ENCODE measurements at places on chromosomes 1 and 21. TPM values are rescaled to one million over a fixed set of nuclear protein-coding genes. Genes with fewer than 3 reads are reported as not detected.

ITSN1 gene
- total RNA-seq = 84.8 TPM

DDX59 gene
- total RNA-seq = 16.3 TPM

CD84 gene
- not detected for total RNA-seq

NBPF19 gene
- total RNA-seq = 13.1 TPM

CR1 gene
- total RNA-seq = not detected

RBM11 gene
- not detected for total RNA-seq

CLK2 gene
- total RNA-seq = 32.3 TPM

HRNR gene
- not detected for total RNA-seq

HHIPL2 gene
- not detected for total RNA-seq

HEATR1 gene
- 33.6 TPM for total RNA-seq

C2CD2 gene
- total RNA-seq = 29.5 TPM

ASCL5 gene
- not detected for total RNA-seq

CAPN8 gene
- total RNA-seq = not detected

TEX38 gene
- total RNA-seq = not detected

NBPF26 gene
- 73.5 TPM for total RNA-seq

TSTD1 gene
- 17.8 TPM for total RNA-seq

KCNJ6 gene
- not detected for total RNA-seq

RXRG gene
- total RNA-seq = not detected

SUMO3 gene
- total RNA-seq = 93.1 TPM

HAO2 gene
- total RNA-seq = not detected

PGLYRP3 gene
- not detected for total RNA-seq

DCDC2B gene
- not detected for total RNA-seq

PADI2 gene
- total RNA-seq = not detected

CACHD1 gene
- 9.5 TPM for total RNA-seq

SPRR2A gene
- not detected for total RNA-seq

FALEC gene
- total RNA-seq = not detected

CLIC6 gene
- not detected for total RNA-seq

RGS16 gene
- total RNA-seq = 0.14 TPM

ECM1 gene
- total RNA-seq = 5.3 TPM

LAD1 gene
- total RNA-seq = not detected

PBX1 gene
- total RNA-seq = 26.3 TPM

TCP10L gene
- total RNA-seq = 0.46 TPM

U2AF1 gene
- total RNA-seq = 38.1 TPM

NR5A2 gene
- total RNA-seq = under 0.01 TPM

CRYBG2 gene
- total RNA-seq = not detected

INSRR gene
- not detected for total RNA-seq

HMGCS2 gene
- not detected for total RNA-seq

PAX7 gene
- total RNA-seq = not detected

CFAP107 gene
- total RNA-seq = not detected

ARHGAP29 gene
- total RNA-seq = 7.7 TPM

AGT gene
- total RNA-seq = 0.09 TPM

CACNA1S gene
- total RNA-seq = not detected

HHAT gene
- total RNA-seq = 9.2 TPM

GCSAML gene
- total RNA-seq = not detected

PTP4A2 gene
- 383 TPM for total RNA-seq

CFHR4 gene
- total RNA-seq = not detected

SPRR2G gene
- not detected for total RNA-seq

EFCAB7 gene
- 8.6 TPM for total RNA-seq

PLEKHN1 gene
- 1.8 TPM for total RNA-seq

C1orf115 gene
- total RNA-seq = 0.30 TPM

TCEA3 gene
- total RNA-seq = 9.8 TPM

LENEP gene
- not detected for total RNA-seq

TMEM240 gene
- total RNA-seq = 2.9 TPM

SSX2IP gene
- 9.5 TPM for total RNA-seq

EXTL1 gene
- 0.30 TPM for total RNA-seq

All from smooth muscle cell of the umbilical artery (primary cell).